ENCODE measurements at places on chromosomes 7 and 10.

GRCh38 chr7:155356323-155357105 is 58.8 kb downstream of the INSIG1 start:
- no peak for DNase-seq

- DNase-seq, result no peak
Observed at GRCh38 chr10:3472287-3473051, 299.9 kb upstream of the PITRM1 start.

- no peak for DNase-seq
Observed at GRCh38 chr10:95462740-95463667, 98.2 kb downstream of the SORBS1 start.

- no peak for DNase-seq
Observed at GRCh38 chr10:61463035-61463909, 10.1 kb upstream of the TMEM26 start.

DNA sequence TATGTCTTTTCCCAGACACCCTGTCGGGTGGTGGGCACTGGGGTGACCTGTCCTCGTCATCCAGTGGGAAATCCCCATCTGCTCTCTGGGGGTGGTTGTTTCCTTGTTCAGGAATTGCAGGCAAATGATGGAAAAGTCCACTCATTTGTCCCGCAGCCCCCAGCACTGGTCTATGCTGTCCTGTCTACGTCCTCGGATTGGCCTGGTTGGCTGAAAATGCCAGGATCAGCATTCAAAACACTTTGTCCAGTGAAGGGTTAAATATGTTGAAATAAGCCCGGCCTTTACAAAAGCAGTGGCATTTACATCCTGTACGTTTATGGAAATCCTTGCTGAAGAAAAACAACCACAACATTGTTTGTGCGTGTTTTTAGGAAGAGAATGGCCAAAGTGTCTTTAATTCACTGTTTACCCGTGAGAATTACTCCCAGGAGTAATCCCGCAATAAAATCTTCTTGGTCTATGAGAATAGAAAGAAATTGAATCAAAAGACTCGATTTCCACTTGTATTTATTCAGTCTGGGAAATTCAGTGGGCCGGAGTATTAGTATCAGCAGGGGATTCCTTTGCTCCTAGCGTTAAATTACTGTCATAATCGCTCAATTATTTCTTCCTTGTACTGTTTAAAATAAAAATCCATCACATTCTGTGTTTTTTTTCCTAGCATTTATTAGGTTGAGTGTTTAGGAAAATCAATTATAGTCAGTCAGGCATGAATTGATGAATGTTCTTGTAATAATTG is 116.8 kb upstream of the SH2B2 start:
- no peak for DNase-seq

DNA sequence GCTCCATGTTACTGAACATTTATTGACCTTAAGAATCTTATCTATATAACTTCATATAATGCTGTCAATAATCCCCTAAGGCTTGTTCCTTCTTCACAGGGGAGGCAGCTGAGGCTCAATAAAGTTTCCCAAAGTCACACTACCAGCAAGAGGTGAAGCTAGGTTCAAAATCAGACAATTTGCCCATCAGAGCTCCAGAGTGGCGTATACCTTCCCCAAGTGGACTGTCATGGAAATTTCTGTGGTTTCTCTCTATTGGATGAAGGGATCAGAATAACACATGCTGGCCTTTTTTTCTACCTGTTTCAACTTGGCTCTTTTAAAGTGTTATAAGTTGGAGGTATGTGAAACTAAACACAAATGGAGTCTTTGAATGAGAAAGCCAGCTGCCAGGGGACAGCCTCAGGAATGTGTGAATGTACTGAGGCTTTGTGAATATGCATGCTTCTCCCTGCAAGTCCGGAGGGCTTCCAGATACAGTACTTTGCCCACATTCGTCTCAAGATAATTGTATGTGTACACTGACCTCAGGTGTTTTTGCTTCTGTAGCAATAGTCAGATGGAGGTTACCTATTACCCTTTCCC is 656.3 kb upstream of the CELF2 start:
- peak; percentile 27 for DNase-seq

GRCh38 chr7:104327938-104328295 is 486 bp upstream of the LHFPL3 start:
- DNase-seq, result no peak

- DNase-seq, result no peak
Observed at GRCh38 chr7:128120116-128120515, 88.9 kb upstream of the LRRC4 start.

DNA sequence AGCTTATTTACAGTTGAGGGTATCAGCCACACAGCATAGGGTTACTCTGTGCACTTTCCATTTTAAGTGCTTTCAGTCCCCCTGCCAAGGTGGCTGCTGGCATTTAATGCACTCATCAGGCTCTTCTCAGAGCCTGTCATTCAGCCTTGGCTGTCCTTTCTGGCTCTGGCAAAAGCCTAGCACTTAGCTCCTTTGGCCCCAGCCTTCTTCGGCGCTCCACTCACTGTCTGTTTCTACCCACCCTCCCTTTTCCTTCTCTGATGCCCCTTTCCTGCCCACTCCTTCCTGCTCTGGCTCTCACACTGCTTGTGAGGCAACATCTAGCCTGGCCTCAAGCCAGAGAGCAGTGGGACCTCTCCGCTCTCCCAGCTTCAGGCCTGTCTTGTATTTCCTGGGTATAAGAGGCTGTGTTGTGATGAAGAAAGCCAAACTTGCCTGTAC is 60.2 kb downstream of the WIPF3 start:
- no peak for DNase-seq

- DNase-seq, result no peak
Observed at GRCh38 chr7:111475959-111476358, 86.3 kb downstream of the IMMP2L start.

DNA sequence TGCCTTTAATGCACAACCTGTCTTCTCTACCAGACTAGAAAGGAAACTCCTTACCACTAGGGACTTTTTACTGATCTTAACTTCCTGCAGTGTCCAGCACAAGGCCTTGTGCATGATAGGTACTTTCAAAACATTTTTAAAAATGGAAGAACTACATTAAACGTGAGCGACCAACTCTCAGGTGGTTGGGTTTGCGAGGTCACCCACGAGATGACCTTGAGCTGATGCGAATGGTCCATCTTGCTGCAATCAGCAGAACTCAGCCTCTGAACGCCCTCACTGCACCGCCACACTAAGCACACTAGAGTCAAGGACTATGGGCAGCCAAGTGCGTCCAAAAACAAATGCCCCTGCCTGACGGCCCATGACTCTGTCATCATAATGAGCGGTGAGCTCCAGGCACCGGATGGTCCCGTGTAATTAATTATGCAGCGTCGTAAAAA is 34.9 kb upstream of the PTF1A start:
- no peak for DNase-seq

DNA sequence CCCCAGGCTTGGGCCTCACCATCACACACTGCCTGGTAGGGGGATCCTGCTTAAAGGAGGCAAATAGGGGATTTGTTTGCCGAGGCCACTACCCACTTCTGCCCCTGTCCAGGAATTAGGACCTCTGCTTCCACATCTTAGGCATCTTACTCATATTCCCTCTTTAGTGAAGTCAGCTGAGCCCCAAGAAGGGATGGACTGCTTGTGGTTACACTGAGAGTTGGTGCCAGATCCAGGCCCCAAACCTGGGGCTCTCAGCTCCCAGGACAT is 1.6 kb upstream of the GPRIN2 start:
- no peak for DNase-seq

GRCh38 chr10:77907462-77907861 is 19.1 kb downstream of the DLG5 start:
- DNase-seq, result no peak

All from iPS DF 6.9 (cell line).